Activated CD4-positive, CD25-positive, alpha-beta regulatory T cell treated with anti-CD3 and anti-CD28 coated beads, Interleukin-2, amount 50 U/mL, for 24 hours (primary cell): ENCODE measurements at places on chromosomes 1 and 21.

GRCh38 chr1:25699500-25700143 is 83.0 kb downstream of the MAN1C1 start:
- no peak for ATAC-seq

DNA sequence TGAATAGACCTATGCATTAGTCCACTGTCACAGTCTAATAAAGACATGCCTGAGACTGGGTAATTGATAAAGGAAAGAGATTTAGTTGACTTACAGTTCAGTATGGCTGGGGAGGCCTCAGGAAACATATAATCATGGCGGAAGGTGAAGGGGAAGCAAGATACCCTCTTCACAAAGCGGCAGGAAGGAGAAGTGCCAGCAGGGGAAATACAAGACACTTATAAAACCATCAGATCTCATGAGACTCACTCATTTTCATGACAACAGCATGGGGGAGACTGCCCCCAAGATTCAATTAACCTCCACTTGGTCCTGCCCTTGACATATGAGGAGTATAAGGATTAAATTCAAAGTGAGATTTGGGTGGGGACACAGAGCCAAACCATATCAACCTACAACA is 59.4 kb downstream of the CAPN9 start:
- ATAC-seq: no peak

GRCh38 chr1:40047276-40047675 is 6.7 kb downstream of the CAP1 start:
- ATAC-seq: no peak

- ATAC-seq: peak; percentile 41
Measured at GRCh38 chr1:12138196-12139168, 28.3 kb upstream of the TNFRSF1B start.

- ATAC-seq: no peak
Measured at GRCh38 chr1:55572878-55573734, 357.9 kb upstream of the USP24 start.

DNA sequence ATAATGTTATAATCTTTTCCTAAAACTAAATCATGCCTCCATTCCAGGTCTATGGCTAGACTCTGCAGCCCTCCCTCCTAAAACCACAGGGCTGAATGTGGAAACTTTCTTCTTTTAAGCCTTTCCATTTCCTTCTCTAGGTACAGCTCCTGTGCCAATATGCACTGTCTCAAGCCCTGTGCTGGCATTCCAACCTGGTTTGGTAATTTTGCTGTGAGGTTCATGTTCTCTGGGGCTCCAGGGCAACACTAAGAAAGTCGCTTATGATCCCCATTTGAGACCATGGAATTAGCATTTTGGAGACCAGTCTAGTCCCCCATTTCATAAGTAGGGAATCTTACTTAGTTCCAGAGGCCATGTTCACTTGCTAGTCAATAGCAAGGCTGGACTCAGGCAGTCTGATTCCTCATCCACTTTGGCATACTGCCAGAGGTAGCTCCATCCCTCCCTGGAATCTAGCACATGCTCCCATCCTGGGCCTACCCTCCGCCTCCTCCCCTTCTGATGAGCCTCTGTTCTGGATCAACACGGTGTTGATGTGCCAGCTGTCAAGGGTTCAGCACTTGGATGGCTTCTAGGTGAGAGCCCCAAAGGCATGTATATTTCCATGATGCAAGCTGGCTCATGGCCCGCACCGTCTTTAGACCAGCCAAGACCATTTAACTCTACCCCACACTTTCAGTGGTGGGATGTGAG is 36.5 kb downstream of the ZMYND12 start:
- ATAC-seq: no peak

- ATAC-seq: no peak
Measured at GRCh38 chr1:247639381-247639981, 34.1 kb downstream of the OR2G3 start.

DNA sequence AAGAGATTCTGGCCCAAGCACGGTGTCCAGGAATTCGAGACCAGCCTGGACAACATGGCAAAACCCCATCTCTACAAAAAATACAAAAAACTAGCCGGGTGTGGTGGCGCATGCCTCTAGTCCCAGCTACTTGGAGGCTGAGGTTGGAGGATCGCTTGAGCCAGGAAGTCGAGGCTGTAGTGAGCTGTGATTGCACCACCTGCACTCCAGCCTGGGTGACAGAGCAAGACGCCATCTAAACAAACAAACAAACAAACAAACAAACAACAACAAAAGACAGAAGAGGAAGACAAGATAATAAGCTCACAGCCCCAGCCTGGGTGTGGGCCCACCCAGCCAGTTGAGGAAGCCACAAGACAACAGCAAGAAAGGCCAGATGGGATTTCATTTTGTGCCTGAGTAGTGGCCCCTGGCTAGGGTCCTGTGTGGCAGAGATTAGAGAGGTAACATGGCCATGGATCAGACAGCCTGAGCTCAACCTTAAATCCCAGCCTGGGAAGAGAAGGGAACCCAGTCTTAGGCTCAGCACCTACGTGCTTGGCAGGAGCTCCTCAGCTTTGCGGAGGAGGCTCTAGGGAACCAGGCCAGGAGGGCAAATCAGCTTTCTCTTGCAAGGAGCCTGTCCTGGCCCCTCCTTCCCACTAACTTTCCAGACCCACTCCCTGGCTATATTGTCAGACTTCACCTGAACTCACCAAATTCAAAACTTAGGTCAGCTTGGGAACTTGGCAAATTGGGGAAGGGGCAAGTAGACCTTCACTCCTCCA is 4.9 kb upstream of the BEST4 start:
- no peak for ATAC-seq

DNA sequence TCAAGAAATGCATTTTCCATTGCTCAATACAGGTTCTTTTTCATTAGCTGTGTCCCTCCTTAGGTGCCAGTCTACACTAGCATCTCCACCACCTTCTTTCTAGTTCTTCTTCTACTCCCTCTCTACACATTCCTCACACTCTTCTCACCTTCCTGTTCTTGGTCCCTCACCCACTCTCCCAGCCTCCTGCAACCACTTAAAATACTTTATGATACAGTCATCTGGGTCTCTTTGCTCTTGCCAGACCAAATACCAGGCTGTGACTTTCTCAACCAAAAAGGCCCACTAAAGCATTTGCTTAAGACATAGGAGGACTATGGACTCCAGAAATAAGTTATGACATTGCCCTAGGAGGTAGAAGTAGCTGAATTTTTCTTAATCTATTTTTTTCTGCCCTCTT is 35.1 kb downstream of the PIGM start:
- no peak for ATAC-seq

DNA sequence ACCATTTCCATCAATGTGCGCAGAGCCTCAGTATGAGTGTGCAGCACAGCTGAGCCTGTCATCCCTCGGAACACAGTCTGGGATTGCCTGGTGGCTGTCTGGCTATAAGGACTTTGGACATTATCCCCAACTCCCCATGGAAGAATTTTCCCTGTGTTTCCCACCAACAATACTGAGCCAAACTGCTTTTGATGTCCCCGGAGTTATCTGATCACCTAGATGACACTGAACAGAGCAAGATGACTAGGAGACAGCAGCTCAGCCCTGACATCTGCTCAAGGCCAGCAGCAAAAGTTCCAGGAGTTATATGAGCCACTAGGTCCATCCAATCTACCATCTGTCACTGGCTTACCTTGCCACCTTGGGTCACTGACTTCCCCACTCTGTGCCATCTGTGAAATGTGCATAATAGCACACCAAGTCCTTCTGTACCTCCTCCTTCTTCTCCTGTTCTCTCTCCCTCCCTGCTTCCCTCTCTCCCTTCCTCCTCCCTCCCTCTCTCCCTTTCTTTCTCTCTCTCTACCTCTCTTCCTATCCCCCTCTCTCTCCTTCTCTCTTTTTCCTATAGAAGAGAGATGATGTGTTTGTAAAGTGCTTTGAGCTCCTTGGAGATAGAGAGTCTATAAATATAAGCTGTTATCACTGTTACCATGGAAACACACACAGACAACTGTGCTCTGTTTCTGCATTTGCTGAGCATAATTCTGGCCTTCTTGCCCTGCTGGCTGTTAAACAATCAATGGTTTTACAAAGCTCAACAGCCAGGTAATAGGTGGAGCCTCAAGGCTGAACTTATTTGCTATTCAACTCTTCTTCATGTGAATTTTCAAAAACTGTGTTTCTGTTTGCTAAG is 19.7 kb upstream of the ATP1B1 start:
- peak; percentile 10 for ATAC-seq

DNA sequence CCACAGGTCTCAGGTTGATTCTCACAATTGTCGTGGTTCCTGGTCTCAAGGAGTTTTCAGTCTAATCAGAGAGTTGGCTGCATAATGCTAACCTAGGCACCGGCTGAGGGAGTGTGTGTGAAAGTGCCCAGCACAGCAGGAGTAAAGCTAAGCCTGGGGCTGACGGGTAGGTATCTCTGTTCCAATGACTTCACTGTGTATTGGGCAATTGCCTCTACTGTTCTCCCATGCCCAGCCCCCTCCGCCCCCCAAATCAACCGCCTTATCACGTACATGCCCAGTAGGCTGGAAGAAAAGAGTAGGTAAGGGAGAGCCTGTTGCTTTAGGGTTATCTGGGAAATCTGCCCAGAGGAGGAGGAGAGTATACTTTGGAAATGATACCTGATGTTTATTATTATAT is 54.7 kb downstream of the MRPS6 start:
- ATAC-seq: no peak

DNA sequence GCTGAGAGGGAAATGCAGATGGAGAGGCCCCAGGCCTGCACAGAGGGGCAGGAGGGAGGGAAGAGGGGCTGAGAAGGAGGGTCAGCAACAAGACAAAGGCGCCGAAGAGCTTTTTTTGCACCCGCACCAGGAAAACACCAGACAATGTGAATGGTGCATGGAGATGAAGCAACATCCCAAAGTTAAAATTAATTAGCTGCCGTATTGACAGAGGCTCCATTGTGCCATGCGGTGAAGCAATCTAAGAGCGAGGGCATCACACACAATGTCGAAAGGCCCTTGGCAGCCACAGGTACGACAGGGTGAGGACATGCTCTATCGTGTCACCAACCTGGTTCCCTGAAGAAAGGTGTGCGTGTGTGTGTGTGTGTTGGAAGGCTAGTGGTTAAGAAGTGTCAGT is 41.2 kb downstream of the SSBP3 start:
- no peak for ATAC-seq

- no peak for ATAC-seq
Measured at GRCh38 chr21:37606549-37606948, 240.0 kb downstream of the DYRK1A start.

DNA sequence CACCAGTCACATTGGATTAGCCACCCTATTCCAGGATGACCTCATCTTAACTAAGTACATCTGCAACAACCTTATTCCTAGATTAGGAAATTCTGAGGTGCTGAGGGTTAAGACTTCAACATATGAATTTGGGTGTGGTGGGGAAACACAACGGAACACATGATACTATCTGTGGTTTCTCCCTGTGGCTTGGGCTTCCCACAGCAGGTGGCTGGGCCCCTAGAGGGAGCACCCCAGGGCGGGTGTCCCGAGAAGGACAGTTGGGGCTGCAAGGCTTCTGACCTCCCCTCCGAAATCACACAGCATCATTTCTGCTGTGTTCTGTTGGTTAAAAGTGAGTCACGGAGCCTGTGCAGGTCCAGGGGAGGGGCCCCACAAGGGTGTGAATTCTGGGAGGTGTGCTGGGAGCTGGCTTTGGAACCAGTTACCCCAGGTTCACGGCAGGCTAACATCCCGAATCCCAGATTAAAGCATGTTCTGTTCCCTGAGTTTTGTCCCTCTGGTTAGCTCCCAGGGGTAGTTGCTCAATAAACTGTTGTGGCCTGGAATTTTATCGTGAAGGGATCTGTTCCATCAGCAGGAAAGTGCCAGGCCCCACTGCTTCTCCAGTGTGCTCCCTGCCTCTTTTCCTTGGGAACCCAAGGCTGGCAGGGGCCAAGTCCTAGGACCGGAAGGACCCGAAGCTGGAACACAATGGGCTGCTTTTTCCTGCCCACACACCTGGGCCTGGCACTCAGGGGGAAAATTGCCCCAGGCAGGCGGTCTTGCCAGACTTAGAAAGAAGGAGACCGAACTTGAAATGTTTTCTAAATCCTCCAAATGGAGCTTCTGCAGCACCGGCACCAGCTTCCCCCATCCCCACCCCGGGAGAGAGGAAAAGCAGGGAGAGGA is 154.0 kb upstream of the WNT4 start:
- ATAC-seq: no peak

DNA sequence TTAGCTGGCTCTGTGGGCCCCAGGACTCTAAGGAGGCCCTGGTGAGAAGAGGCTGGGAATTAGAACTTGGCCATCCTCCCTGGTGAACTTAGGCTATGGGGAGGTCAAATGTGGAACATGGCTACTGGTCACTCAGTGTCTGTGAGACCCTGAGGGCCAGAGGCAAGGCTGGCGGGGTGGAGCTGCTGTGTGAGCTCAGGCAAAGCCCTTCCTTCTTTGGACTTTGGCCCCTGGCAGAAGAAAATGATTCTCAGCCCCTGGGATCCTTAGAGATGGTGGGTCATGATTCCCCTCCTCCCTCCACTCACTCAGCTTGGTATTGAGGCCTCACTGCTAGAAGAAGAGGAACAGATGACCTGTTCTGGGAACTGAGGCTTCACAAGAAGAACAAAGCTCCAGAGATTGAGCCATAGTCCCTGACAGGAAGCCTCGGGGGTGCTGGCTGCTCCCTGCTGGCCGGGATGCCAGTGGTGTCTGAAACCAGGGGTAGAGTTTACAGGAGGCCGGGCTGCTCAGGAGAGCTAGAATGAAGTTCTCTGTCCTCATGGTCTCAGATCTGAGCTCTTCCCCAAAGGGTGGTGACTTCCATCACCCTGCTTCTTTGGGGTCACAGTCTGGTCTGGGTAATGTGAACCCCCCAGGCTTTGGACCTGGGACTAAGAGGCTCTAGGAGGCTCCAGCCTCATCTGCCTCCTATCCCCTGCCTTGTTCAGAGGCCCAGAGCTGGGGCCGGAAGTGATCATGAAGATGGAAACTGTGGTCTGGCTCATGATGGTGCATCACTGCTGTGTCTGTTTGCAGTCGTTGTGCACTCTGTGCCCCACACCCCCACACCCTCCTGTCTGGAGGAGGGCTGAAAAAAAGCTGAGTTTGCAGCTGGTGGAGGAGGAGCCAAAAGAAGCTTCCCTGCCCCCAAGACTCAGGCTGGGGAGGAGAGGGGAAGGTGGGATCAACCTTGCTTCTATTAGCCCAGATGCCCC is 905 bp downstream of the BTBD19 start:
- ATAC-seq: peak; percentile 72

DNA sequence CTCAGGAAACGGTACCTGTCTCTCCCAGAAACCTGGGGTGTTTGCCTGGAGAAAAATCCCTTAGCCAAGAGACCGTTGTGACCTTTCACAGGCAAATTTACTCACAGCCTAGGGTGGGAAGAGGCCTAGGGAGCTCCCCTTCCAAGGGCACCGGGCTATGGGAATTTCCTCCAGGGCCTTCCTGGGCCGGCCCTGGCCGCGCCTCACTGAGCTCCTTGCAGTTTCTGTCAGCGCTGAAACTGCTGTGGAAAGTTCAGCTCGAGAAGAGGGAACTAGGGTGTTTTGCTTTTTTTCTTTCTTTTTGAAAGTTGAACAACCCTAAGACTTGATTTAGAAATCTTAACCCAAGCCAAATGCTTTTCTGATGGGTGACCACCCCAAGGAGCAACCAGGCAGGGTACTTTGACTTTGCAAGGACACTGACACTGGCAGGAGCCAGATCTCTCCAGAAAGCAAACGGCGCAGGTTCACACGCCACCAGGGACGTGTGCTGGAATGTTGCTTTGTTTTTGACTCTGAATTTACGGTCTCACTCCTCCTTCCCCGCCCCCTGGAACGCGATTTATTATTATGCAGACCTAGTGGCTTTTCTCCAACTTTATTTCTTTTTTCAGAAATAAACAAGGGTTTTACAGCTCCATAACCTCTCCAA is 229.6 kb upstream of the JUN start:
- peak; percentile 48 for ATAC-seq
